ENCODE measurements at places on chromosomes 3 and 15. TPM values are rescaled to one million over a fixed set of nuclear protein-coding genes. Genes with fewer than 3 reads are reported as not detected.

The NPAP1 gene
- total RNA-seq: 0.16 TPM

The PRSS50 gene
- not detected for total RNA-seq

The VILL gene
- 2.4 TPM for total RNA-seq

The EPHB3 gene
- total RNA-seq: 4.7 TPM

The SIDT1 gene
- total RNA-seq: not detected

The FETUB gene
- total RNA-seq: not detected

The B3GALNT1 gene
- total RNA-seq: 28.5 TPM

The PHC3 gene
- 65.6 TPM for total RNA-seq

The TNNC1 gene
- total RNA-seq: 2.0 TPM

The STRIT1 gene
- not detected for total RNA-seq

The FOXL2 gene
- total RNA-seq: not detected

The PIF1 gene
- 7.4 TPM for total RNA-seq

The SCAPER gene
- 7.0 TPM for total RNA-seq

The PLCH1 gene
- 0.09 TPM for total RNA-seq

Measured in fibroblast of the aortic adventitia (primary cell).